Endodermal cell (in vitro differentiated cells): ENCODE measurements at places on chromosomes 12 and 14. TPM values are rescaled to one million over a fixed set of nuclear protein-coding genes. Genes with fewer than 3 reads are reported as not detected.

Gene ACVRL1
- total RNA-seq = 0.19 to 1.4 TPM (median 0.64 TPM) in 3 replicates

Gene P2RX7
- total RNA-seq = not detected in 3 replicates

Gene ACSM4
- total RNA-seq = 14.6 and 15.3 TPM in 2 replicates

Gene ADAMTS20
- 0.70 TPM in 2 replicates for total RNA-seq

Gene CLEC4D
- 0.72 TPM in 1 of 3 replicates, not detected in the others for total RNA-seq
